ENCODE measurements at places on chromosomes 1 and 21. TPM values are rescaled to one million over a fixed set of nuclear protein-coding genes. Genes with fewer than 3 reads are reported as not detected.

DNA sequence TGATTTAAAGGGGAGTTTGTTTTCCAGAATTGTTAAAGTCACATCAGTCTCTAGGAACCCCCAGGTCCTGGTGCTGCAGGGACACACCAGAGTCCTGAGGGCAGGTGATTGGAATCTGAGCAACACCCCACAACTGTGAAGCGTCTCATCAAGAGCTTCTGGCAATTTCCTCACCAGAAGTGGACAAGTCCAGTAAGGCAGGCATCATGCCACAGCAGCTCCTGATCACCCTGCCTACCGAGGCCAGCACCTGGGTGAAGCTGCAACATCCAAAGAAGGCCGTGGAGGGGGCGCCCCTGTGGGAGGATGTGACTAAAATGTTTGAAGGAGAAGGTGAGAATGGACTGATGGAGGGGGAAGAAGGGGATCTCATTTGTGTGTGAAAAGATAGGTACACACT is 2.1 kb downstream of the ZFP69 start:
- DNase-seq = no peak

- no peak for DNase-seq
These were observed 109.1 kb upstream of the GADD45A start for GRCh38 chr1:67575861-67576260.

The OR2L3 gene
- not detected for total RNA-seq

The TOR1AIP1 gene
- total RNA-seq = 50.5 TPM

GRCh38 chr1:17538428-17539117 is 925 bp upstream of the ARHGEF10L start:
- DNase-seq = no peak

The LCE3E gene
- total RNA-seq = not detected

DNA sequence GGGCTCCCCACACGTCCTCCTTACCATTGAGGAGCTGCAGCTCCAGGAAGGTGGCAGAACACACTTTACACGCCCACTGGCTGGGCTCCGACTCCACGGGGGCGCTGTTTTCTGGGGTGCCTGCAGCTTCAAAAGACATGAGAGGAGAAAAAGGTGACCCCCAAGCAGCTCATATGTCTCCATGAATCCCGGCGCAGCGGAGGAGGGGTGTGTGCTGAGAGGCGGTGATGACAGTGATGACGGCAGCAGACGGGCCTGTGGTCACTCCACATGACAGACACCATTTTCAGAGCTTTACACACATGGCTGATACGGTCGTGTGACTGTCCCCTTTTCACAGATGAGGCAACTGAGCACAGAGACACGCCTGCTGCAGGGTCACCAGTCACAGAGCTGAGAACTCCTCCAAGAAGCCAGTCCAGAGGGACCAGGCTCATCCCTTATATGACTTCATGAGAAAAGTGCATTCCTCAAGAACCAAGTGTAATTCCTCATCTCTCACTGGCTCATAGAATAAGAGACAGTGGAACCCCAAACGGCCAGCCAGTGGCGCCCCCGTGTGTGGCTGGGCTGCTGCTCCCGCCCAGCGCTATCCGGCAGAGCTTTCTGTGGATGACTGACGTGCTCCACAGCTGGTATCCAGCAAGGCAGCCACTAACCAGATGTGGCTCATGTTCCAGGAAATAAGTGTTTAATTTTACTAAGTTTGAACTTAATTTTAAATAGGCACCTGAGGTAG is 31.9 kb downstream of the PRDM15 start:
- no peak for DNase-seq

DNA sequence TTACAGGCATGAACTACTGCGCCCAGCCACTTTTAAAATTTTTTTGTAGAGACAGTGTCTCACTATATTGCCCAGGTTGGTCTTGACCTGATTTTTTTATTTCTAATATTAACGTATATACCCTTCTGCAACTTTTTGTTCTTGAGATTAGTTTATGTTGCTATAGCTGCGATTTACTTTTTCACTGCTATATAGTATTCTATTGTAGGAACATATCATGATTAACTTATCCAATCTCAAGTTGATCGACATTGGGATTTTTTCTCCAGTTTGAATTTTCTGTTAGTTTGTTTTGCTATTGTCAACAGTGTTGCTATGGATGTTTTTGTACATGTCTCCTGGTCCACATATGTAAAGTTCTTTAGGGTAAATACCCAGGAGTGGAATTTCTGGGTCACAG is 35.4 kb downstream of the WASF2 start:
- no peak for DNase-seq

DNA sequence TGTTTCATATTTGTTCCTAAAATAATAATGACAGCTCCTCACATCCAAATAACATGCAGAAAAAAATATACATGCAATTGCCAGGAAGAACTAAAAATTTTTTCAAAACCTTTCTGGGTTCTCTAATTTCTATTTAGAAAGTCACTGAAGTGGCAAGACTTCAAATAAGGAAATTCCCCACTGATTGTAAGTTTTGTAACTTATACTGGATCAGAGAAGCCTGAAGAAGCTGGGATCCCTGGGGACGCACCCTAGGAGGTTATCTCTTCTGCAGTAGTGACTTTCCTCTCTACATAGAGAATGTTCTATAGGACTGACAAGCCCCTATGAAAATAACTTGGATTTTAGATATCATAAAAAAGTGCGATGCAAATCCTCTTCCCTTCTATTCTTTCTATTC is 182.6 kb downstream of the MRPL39 start:
- DNase-seq = no peak

- no peak for DNase-seq
These were observed 204.7 kb downstream of the BARHL2 start for GRCh38 chr1:90512441-90512840.

All from epithelial cell of proximal tubule (primary cell).